ENCODE measurements at places on chromosomes 5 and 9.
A peak's percentile ranks its signal among the peaks of the same experiment; 100 is the strongest.

DNA sequence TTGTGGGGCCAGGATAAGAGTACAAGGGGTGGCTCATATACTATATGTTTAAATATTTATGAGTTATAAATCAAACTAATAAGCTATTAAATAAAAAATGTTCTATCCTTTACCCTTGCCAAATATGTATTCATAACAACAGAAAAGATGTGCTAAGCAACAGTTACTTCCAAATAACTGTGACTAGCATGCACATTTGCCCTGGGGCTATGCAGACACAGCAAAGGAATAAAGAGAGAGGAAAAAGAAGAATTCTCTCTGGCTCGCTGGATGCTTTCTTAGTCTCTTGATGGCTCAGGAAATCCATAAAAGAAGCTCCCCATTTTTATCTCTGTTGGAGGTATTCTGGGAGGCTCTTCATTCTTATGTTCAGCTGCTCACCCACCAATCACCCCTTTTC is 182.4 kb upstream of the ATP10B start:
- no peak for DNase-seq

DNA sequence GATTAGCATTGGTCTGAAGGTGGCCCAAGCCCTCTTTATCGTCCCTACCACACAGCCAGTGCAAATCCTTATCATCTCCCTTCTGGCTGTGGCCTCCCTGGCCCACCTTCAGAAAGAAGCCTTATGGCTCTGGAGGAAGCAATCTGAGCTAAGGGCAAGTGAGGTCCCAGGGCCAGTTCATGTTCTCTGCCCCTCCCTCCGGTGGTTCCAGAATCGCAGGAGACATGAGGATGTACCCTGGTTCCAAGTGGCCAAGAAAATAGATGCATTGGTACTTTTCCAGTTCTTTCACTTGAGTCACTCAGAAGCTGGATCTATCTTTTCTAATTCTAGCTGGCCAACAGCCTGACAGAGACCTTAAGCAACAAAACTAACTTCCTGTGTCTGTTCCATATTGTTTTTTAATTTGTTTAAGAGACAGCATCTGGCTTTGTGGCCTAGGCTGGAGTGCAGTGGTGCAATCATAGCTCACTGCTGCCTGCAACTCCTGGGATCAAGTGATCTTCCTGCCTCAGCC is 60.7 kb downstream of the LHFPL2 start:
- no peak for DNase-seq

DNA sequence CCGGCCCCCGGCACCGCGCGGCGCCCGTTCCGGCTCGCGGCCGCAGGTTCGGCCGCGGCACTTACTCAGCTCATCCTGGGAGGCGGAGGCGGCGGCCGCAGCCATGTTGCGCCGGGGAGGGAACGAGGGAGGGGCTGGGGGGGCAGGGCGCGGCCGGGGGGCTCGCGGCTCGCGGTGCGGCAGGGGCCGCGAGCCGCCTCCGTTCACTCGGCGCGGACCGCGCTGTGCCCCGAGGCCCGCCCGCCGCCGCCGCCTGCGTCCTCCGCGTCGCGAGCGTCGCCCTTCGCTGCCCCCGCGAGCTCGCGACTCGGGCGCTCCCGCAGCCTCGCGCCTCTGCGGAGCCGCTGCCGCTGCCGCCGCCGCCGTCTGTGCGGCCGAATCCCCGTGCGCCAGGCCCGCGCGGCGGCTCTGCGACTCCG is 735 bp downstream of the ECPAS start:
- DNase-seq, result peak; percentile 52

DNA sequence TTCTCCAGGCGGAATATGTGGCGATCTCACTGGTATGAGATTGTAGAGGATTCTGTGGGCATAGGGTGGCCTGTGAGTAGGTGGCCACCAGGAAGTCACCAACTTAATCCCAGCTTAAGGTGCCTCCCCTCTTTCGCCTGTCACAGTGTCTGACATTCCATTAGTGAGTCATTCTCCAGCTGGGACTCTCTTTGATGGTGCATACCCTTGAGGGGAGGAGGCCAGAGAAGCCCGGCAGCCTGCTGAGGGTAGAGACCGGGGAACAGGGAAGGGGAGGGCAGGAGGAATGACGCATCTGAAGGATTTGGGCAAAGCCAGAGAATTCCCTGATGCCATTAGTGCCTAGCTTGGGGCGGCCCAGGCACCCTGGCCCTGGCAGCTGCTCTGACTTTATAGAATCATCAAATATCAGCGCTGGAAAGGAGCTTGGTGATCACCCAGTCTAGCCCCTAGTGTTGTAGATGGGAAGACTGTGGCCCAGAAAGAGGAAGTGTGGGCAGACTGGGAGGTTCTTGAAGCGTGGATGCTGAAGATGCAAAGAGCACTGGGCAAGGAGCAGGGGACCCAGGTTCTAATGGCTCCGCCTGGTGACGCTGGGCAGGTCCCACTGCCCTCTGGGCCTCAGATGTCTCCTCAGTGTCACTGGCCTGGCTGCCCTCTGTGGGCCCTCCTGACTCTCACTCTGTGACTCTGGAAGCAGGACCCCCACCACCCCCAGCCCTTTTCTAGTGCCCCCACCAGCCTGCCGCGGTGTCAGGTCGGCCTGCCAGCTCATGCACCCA is 41.4 kb downstream of the DAB2IP start:
- DNase-seq, result no peak

DNA sequence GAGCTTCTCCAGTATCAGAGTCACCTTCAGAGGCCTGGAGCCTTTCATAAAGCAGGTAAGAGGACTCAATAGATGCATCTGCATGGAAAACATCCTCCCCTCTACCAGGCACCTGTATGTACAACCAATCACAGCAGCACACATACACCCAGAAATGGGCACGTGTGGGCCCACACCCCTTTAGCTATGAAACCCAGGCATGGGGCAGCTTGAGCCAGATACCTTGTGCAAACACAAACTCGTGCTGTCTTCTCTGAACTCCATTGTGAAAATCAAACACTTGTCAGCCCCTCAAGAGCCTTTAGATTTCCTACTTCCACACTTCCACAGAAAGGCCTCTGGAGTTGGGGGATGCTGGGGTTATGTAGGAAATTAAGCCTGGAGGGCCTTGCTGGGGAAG is 1.1 kb upstream of the CSF2 start:
- no peak for DNase-seq

DNA sequence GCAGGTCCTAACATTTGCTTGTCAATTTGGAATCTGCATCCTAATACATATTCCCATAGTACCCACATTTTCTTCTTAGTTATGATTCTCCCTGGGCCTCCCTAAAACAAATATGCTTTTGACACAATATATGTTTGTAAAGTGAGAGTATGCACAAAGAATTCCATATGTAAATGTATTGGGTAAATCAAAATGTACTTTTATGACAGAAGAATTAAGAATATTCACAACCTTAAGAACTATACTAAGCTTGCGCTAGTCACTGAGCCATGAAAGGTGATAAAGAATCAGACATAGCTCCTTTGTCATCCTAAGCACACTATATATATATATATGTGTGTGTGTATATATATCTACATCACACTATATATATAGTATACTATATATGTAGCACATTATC is 438.5 kb downstream of the ACTL7B start:
- DNase-seq, result no peak

DNA sequence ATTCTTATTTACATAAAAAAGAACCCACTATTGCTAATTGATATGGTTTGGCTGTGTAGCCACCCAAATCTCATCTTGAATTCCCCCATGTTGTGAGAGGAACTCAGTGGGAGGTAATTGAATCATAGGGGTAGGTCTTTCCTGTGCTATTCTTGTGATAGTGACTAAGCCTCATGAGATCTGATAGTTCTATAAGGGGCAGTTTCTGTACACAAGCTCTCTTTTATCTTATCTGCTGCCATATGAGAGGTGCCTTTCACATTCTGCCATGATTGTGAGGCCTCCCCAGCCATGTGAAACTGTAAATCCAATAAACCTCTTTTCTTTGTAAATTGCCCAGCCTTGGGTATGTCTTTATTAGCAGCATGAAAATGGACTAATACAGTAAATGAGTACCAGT is 58.2 kb upstream of the PRR16 start:
- no peak for DNase-seq

- DNase-seq, result no peak
Measured at GRCh38 chr9:113785334-113785733, 90.8 kb upstream of the ZNF618 start.

DNA sequence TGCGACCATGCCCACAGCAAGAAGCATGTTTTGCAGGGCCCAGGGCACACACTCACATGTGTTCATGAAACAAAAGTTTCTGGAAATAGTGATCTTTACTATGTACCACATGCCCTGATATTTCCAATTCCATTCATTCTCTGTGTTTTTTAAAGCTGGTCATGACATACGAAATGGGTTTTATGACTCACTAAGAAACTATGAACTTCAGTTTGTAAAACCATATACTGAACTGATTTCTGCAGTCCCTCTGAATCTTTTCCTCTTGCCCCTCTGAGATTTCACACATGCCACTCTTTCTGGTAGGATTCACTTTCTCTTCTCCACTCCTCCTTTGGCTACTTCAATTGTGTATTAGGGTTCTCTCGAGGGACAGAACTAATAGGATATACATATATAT is 416.1 kb upstream of the TRPC7 start:
- no peak for DNase-seq

- DNase-seq, result no peak
Measured at GRCh38 chr5:67350618-67351201, 154.1 kb upstream of the CD180 start.

DNA sequence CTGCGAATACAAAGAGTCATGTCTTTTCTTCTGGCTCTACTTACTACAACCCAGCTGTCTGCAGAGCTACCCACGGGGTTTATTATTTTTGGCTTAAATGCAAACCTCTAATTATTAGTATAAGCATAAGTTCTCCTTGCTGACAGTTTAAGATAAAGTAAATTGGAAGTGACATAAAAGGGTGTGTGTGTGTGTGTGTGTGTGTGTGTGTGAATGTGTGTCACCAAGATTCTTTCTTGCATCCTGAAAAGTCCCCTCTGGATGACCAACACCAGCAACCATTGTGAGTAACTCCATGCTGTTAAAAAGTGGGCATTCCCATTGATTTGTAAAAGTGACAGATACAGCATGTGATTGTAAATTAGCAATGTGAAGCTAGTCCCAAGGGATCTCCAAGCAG is 803.8 kb upstream of the ZNF608 start:
- no peak for DNase-seq

GRCh38 chr5:171651102-171651501 is 134.5 kb upstream of the SMIM23 start:
- no peak for DNase-seq

- no peak for DNase-seq
Measured at GRCh38 chr9:92503156-92503555, 20.9 kb upstream of the ASPN start.

DNA sequence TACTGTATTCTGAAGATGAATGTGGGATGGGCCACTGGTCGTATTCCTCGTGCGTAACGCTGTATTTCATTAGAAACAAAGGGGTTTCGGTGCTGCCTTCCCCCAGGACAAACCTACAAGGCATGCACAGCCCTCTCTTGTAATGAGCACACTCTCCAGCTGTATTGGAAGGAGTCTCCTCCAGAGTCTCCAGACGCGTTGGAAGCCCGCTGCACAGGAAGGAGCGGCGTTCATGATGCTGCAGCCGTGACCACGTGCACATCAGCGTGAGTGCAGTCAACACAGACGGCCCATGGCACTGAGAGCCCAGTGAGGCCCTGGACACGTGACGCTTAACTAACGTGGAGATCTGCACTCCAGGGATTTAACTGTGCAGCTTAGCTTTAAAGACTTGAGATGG is 209.0 kb upstream of the IRX1 start:
- DNase-seq, result no peak

DNA sequence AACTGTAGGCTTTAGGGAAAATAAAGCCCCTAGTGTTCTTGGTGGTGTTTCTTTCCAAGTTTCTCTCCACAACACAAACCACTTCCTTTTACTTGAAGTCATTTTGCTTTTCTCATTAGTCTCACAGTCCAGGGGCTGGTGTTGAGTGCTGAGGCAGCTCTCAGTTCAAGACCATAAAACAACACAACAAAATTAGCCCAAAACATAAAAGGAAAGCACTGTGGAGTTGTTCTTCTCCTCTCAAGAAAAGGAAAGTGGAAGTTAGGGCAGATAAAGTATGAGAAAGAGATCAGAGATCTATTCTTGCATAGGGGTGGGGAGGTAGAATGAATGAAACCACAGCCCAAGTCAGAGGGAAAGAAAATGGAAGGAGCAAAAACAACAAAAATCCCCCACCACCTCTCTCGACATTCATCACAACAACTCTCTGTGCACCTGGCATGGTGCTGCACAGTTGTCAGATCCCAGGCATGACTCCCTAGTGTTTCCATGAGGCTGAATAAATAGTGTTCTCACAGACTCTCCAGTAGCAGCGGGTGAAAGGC is 569.9 kb downstream of the RAB3C start:
- no peak for DNase-seq

DNA sequence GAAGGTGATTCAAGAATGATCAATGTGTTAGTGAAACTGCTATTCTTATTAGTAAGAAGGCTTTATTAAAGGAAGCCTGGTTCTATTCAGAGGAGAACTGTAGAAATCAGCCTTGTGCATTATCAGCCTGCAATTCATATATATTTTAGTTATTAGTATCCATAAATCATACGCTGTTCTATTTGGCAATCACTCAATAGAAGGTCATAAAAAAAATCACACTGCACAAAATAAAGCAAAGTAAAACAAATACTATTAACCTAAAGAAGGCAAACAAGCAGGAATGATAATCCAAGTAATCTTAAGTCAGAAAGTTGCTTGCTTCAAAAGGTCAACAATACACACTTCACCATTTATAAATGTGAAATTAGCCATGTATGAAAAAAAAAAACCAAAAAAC is 138.1 kb downstream of the PDE4D start:
- no peak for DNase-seq

DNA sequence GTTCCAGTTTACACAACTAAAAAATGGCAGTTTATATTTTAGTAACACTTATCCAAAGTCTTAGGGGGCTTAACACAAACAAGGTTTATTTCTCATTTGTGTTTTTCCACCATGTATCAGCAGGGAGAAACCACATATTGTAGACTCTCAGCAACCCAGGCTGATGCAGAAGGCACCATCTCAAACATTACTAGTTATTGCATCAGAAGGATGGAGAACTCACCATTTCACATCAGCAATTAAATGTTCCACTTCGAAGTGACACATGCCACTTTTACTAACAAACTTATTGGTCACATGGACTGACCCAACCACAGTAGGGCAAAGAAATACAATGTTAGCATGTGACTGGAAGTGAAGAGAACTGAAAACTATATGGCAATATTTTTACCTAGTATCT is 22.5 kb upstream of the SMC2 start:
- DNase-seq, result no peak

GRCh38 chr5:66179297-66180051 is 35.4 kb downstream of the SREK1 start:
- no peak for DNase-seq

GRCh38 chr5:58462154-58462553 is 2.3 kb upstream of the PLK2 start:
- DNase-seq, result no peak

DNA sequence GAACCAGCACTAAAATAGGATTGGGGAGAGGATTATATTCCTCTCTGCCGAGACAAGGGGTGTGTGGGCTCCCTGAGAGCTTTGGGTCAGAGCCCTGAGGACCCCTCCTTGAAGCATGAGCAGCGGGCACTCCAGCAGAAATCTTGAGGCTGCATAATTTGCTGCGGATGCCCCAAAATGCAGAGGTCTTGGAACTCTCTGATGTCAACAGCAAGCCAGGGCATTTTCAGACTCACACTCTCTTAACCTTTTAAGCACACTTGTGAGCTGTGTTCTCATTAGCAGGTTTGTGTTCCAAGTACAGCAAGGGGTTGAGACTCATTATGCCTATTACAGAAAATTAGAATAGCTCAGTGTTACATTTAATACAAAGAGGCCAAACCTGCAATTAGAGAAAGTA is 513.0 kb upstream of the ADAMTS16 start:
- no peak for DNase-seq

GRCh38 chr5:3925022-3925421 is 329.4 kb downstream of the IRX1 start:
- DNase-seq, result no peak

Measured in activated CD4-positive, alpha-beta T cell treated with anti-CD3 and anti-CD28 coated beads, Interleukin-2, amount 50 U/mL, for 16 hours (primary cell).